ENCODE measurements at places on chromosomes 6 and 20.

DNA sequence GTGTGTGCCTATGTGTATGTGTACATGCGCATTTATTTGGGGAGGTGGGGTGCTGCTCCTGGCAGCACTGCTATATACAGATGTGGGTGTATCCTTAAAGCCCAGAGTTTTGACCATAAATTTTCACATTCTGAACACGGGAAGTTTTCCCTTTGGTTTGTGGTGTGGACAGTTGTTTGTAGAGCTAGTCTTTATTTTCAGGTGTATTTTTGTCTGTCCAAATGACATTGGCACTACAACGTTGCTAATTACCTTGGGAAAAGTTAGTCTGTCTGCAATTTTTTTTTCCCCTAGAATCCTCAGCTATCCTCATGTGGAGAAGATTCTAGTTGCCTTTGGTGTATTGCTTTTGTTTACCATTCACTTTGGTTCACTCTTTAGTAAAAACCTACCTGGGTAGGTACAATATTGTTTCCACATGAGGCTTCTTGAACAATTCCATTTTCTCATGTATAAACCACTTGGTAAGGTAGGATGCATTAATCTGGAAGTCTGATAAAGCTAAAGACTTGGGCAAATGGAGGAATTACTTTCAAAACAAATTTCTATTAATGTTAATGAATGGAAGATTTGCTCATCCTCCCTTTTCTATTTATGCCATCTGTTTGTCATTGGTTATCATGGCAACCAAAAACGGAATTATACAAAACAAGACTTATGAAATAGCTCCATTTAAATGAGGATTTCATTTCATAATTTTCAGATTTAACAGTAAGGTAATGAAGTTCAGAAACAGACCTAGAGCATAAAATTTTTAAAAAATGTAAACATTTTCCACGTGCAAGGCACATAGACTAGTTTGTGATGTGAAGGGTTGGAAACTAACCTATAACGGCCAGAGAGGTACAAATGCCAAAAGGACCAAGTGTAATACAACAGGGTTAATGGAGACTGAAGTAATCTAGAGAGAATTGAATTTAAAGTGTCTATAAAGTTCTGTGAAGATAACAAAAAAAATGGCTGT lies 3.9 kb downstream of the CCN2 start:
- DNase-seq = no peak

DNA sequence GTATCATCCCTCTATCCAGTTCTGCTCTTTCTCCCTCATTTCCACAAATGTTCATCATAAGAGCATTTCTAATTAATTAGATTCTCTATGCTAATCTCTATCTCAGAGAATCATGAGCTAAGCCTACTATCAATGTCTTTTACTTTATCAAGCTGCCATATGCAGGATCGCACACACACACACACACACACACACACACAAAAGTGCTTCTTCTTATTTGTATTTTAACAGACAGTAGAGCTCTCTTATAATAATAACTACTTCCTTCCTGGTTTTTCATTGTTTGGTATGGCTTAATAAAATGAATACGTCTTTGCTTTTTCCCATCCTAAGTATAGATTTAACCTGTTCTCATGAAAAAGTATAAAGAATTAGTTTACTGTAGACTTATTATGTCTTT lies 170.2 kb downstream of the HAO1 start:
- DNase-seq = no peak

GRCh38 chr6:128024046-128024445 lies 123.2 kb upstream of the THEMIS start:
- DNase-seq = no peak

GRCh38 chr20:53001498-53002301 lies 29.5 kb downstream of the TSHZ2 start:
- no peak for DNase-seq

- DNase-seq = no peak
Measured at GRCh38 chr20:2476742-2477615, 6.4 kb upstream of the SNRPB start.

DNA sequence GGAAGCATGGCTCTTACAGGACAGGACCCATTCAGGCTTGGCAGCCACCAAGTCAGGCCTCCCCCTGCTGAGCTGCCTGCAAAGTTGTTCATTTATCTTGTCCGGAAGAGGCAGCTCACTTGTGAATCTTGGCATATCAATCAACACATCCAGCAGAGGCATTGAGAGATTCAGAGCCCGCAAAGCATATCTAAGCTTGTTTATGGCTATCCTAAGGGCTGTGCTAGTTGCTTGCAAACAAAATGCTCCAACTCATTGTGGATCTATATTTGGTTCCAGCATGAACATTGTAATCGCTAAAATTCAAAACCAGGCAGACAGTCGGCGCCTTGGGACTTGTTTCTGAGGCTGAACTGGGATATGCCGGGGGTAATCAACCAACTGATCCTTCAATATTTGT lies 106.1 kb downstream of the UNC5CL start:
- DNase-seq = no peak

DNA sequence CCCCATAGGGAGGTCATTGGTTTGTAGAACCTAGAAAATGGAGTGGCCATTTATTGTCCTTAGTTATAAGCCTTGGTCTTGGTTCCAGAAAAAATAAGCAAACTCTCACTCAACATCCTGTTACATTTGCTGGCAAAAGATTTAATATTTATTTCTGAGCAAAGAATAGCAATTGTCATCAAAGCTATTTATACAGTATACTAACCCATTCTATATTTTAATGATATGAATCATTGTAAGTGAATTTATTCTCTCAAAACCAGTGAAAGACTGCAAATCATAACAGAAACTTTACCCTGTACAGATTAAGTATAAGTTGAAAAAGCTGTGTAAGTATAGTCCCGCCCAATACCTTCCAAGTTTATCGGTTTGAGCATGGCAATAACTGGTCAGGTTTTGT lies 364.4 kb downstream of the CD109 start:
- DNase-seq = no peak

GRCh38 chr6:45741437-45742171 lies 274.1 kb downstream of the CLIC5 start:
- no peak for DNase-seq

DNA sequence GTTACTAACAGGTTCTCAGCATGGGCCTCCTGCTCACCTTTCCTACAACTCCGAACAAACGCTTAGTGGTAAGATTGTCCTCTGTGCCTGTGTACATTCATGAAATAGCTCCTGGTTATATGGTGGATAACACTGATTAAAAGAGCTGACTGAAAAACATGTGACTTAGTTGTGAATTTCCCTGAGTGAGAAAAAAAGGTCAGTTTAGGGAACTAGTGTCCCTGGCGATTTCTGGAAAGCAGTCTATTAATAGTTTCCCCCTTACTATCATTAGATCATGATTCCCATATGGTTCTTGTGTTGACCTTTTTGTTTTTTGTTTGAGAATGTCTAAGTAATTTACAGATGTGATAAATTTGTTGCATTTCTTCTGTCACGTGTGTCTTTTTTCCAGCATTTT lies 15.6 kb downstream of the SNRPC start:
- DNase-seq = no peak

- no peak for DNase-seq
Measured at GRCh38 chr20:37901654-37902503, 1.0 kb upstream of the VSTM2L start.

DNA sequence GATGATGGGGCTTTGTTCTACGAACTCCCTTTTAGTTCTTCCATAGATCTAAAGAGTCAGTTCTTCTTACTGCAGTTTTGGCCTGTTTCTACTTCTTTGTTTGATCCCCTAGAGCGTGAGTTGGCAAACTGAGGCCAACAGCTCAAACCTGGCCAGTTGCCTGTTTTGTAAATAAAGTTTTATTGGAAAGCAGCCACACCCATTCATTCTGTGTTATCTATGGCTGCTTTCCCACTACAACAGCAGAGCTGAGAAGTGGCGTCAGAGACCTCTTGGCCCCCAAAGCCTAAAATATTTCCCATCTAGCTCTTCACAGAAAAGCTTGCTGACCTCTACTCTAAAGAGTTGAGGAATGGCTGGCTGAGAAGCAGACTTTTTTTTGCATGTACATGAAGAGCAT lies 52.2 kb downstream of the EYA2 start:
- no peak for DNase-seq

- DNase-seq = no peak
Measured at GRCh38 chr20:52098186-52098585, 93.4 kb downstream of the ZFP64 start.

- DNase-seq = no peak
Measured at GRCh38 chr20:34452281-34452982, 63.8 kb upstream of the DYNLRB1 start.

DNA sequence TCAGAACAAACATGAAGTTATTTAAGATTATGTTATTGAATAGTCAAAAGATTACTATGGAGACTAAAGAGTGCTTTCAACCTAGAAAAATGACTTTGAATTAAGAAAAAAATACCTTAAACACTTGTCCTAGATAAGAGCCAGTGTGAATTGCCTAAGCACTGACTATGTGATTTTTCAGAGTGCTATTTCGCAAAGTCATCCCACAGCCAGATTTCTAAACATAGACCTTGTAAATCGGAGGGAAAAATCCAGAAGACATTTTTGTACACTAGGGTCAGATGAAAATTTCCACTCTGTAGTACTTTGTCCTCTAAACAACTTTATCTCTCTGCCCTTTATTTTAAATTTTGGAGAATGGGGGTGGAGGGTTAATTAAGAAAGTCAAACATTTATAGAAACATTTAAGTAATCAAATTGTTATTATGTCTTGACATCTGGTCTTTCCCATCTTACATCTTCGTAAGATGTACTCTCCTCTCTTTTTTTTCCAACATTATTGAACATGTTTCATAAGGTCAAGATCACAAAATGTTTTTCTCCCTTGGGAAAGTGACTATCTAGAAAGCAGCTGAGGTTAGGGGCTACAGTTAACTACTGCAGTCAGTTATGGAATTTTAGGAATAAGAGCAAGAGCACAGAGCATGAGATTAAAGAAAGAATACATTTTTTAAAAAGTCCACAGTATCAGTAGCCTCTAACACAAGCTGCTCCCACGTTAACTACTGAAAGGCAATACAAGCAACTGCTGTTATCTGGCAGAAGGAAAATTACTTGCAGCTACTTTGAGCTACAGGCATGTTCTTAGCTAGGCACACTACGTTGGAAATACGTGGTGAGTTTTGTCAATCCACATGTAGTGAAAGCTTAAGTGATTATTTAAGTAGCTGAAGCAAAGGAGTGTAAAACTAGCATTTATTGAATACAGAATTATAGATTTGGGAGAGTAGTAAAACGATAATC lies 648.5 kb downstream of the HTR1B start:
- no peak for DNase-seq

DNA sequence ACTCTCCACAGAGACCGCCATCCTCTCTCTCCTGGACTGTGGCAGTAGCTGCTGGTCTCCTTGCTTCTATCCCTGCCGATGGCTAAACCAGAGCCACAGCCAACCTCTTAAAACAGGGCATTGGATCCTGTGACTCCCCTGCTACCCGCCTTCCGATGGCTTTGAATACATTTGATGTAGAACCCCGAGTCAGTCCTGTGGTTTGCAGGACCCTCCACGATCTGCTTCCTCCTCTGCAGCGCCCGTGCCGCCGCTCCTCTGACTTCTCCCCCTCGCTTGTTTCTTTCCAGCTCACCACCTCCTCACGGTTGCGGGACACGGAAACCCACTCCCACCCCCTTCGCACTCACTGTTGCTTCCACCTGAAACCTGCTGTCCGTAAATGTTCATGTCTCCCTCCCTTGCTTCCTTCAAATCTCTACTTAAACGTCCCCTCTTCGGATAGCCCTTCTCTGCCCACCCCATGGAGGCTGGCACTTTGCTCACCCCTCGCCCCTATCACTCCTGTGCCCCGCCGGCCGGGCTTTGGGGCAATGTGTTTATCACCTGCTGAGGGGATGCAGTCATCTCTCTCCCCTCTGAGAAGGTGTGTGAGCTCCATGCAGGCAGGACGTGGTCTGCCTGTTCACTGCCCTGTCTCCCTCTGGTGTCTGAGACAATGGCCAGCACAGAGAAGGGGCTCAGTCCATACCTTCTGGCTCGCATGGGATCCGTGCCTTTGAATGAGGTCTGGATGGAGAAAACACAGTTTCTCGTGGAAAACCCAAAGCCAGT lies 67.8 kb downstream of the GFOD1 start:
- DNase-seq = no peak
